ENCODE measurements at places on chromosomes 16 and 17.

DNA sequence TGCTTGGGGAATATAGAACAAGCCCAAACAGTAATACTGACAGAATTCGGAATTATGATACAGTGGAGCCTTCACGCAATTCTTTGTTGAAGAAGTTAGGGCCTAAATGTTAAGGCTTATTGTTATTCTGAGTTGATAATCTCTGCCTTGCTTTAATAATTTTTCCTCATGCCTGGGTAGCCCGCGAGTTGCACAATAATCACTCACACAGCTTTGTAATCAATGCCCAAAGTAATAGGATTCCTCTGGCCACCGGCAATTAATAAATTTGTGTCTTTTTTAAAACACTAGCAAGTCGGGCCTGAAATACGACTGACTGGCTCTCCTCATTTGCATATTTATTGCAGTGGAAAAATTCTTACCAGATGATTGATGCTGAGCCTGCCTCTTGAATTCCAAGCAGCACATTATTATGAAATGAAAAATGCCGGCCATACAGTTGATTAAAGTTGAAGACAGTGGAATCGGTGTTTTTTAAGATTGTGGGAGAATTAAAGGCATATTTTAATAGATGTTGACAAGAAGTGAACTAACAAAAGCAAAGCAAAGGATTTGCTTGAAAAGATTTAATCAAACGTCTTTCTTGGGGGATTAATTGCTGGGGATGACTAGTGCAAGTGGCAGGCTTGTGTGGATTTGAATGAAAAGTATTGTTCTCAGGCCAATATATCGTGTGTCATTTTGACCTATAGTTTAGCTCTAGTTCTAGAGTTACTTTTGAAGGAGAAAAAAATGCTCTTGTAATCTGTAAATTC lies 30.2 kb downstream of the AATF start:
- DNase-seq: no peak

DNA sequence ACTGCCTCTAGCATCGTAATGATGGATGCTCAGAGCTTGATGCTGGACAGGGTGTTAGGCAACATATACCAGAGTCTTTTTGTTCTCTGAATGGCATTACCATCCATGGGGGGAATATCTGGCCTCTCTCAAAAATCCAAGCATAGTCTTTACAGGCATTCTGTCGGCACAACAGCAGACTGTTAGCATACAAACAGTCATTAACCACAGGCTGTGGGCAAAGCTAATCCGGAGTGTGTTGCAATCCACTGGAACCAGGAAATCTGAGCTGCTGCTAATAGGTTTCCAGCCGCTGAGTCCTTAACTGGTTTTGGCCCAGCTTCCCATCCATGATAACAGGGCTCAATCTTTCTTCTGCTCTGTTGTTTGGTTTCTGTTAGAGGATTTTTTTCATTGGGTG lies 371.9 kb downstream of the HS3ST3B1 start:
- no peak for DNase-seq

DNA sequence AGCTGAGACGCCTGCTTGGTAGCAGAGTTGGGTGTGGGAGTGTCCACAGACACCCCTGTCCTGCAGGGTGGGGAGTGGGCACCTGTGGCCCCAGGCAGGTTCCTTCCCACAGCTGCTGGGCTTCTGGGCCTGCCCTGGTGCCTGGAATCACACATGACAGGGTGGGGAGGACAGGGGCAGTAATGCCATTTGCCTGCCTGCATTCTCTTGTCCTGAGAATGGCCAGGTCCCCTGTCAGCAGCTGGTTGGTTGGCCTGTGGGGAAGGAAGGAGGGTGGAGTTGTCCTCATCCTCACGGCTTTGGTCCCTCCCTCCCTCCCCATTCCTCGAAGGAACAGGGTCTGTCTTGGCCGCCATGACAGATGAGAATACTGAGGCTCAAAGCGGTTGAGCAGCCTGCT lies 5.2 kb downstream of the PRSS53 start:
- no peak for DNase-seq

GRCh38 chr17:68179236-68179925 lies 68.5 kb upstream of the AMZ2 start:
- no peak for DNase-seq

DNA sequence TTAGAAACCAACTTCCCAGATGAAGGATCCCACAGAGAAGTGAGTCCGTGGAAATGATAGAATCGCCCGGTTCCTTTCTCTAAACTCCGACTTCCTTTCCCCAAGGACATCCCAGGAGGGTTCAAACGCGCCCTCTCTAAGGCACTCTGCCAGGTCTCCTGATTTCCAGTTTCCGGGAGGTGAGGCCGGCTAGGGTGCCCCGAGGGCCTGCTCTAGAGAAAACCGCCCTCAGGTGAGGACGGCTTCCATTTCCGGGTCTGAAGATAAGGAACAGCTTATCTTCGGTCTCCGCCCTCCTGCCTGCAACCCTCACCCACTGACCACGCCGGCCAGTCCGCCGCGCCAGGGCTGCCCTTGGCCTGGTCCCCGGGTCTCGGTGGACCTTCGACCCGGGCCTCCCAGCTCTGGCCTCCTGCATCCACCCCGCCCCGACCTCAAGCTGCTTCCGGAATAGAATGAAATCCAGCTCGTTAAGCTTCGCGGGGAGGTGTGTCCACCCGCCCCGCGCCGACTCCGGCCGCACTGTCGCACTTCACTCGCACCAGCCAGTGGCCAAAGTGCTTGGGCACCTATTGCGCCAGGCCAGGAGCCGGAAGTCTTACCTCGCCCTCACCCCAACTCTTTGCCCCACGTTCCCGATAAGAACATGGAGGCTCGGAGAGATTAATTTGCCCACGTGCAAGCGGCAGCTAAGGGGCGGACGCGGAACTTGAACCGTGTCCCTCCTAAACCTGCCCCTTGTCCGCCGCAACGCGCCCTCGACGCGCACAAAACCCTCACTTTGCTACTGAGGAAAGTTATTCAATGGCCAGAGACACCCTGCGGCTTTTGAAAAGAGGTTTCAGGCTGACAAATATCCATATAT lies 836 bp upstream of the MMP15 start:
- DNase-seq: peak; percentile 54

- DNase-seq: no peak
Measured at GRCh38 chr17:72434991-72435618, 314.3 kb downstream of the SOX9 start.

DNA sequence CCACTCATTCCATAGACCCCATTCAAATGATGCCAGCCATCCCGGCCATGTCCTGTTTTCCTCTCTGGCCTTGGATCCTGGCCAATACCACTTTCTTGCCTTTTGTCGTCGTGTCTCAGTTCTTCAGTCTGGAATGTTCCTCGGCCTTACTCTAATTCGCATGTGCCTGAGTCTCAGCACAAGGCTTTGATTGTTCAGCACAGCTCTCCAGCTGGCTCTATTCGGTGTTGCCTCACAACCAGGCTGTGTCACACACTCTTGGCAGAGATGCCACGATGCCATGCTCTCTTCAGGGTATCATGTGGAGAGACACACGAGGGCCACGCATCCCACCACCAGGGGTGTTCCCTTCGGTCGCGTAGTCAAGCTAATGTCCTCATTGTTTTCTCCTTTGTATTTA lies 1.8 kb upstream of the VPS4A start:
- no peak for DNase-seq
